Memory B cell (primary cell): ENCODE measurements at places on chromosomes 4 and X.

- no peak overlapping the region for H3K27ac ChIP-seq
- no peaks in the 10 kb centered on the region for H3K27me3 ChIP-seq
- H3K4me1 ChIP-seq, result no peaks in the 10 kb centered on the region
- no peak overlapping the region for H3K4me3 ChIP-seq
Measured at GRCh38 chrX:24838629-24839028, 144.9 kb downstream of the POLA1 start.

GRCh38 chr4:188109157-188109755 lies at the start of gene TRIML2:
Gene TRIML2 (minus strand): TSS chr4:188109603. CDS start chr4:188105368, 4,235 bp downstream.
- DNase-seq, result no peak
- no peak within 1 kb of the TSS for H3K27ac ChIP-seq
- H3K36me3 ChIP-seq, result no peaks in the 10 kb centered on the region
- H3K4me1 ChIP-seq, result no peaks in the 10 kb centered on the region

- H3K27ac ChIP-seq, result no peak overlapping the region
- H3K27me3 ChIP-seq, result peaks cover 2% of the 10 kb centered on the region
- H3K4me3 ChIP-seq, result no peak overlapping the region
- H3K4me1 ChIP-seq, result no peaks in the 10 kb centered on the region
- no peaks in the 10 kb centered on the region for H3K36me3 ChIP-seq
- no peak for DNase-seq
Measured at GRCh38 chr4:118954246-118954645, 65.6 kb downstream of the SYNPO2 start.

- DNase-seq, result no peak
- no peaks in the 10 kb centered on the region for H3K27me3 ChIP-seq
- no peaks in the 10 kb centered on the region for H3K36me3 ChIP-seq
- no peaks in the 10 kb centered on the region for H3K4me1 ChIP-seq
- H3K27ac ChIP-seq, result no peak overlapping the region
Measured at GRCh38 chr4:115054836-115055235, 58.6 kb downstream of the NDST4 start.

DNA sequence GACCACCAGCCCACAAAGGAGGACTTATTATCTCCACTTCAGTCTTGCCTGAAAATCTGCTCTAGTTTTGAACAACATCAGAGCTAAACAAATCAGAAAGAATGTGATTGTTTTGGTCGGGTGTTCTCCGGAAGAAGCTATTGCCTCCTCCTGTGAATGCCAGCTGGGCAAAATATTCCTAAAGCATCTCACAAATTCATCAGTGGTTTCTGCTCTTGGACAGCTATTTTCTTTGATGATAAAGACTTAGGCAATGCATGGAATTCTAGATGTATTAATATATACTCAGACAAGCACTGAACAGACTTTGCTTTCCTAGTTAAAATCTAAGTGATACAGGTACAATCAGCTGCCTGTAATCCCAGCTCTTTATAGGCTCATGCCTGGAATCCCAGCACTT lies 71.8 kb downstream of the ASMT start:
- peaks cover 6% of the 10 kb centered on the region for H3K4me1 ChIP-seq
- peaks cover 10% of the 10 kb centered on the region for H3K36me3 ChIP-seq
- H3K4me3 ChIP-seq, result no peak overlapping the region
- H3K27me3 ChIP-seq, result no peaks in the 10 kb centered on the region
- no peak overlapping the region for H3K27ac ChIP-seq
- peak; percentile 3 for DNase-seq

DNA sequence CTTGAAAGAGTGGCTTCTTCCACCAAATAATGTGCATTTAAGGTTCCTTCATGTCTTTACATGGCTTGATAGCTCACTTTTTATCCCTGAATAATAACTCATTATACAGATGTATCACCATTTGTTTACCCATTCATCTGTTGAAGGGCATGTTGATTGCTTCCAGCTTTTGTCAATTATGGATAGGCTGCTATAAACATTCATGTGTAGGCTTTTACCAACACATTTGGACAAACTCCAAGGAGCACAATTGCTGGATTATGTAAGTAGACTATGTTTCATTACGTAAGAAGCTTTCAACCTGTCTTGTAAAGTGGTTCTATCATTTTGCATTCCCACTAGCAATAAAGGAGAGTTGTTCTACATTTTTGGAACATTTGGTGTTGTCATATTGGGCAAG lies 2637.0 kb downstream of the PCDH7 start:
- no peak overlapping the region for H3K4me3 ChIP-seq
- no peaks in the 10 kb centered on the region for H3K36me3 ChIP-seq
- H3K27me3 ChIP-seq, result no peaks in the 10 kb centered on the region
- no peak for DNase-seq

DNA sequence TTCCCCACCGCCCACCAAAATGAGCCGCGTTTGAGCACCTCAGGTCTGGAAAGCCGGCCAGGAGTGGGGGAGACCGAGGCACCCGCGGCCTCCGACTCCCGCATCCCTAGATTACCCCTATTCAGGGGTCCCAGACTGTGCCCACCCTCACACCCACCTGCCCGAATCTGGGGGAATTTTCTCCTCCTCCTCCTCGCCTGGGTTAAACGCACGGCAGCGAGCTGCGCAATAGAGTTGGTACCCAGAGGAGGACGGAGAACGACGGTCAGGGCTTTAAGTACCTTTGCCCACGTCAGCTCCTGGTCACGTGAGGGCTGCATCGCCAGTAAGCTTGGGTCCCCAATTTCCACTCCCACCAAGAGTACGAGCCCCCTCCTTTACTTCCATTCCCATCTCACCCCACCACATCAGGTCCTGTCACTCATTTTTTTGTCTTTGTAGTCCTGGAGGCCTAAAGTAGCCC lies at the start of gene ARMCX2:
TSS of gene ARMCX2 (minus strand) at position 250 of the 463 bp plus-strand sequence. CDS start 2,262 bp downstream, outside the sequence.
- peak within 1 kb of the TSS; percentile 85 for H3K27ac ChIP-seq
- no peak for DNase-seq
- peaks cover 2% of the 10 kb centered on the region for H3K36me3 ChIP-seq

DNA sequence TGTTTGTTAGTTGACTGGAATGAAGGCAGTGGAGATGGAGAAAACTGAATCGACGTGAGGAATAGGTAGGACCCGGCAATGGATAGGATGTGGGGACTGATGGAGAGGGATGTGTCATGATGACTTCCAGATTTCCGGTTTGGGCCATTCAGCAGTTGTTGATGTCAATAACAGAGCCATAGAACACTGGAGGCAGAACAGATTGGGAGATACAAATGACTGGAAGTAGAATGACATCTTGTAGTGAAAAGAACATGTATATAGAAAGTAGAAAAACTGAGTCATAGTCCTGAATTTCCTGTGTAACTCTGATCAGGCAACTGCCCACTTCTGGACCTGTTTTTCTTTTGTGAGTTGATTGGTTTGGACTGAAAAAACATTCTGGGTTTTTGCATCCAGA lies 24.5 kb downstream of the CETN2 start:
- DNase-seq, result no peak
- H3K27ac ChIP-seq, result no peak overlapping the region
- H3K4me1 ChIP-seq, result no peaks in the 10 kb centered on the region
- peaks cover 12% of the 10 kb centered on the region for H3K27me3 ChIP-seq

DNA sequence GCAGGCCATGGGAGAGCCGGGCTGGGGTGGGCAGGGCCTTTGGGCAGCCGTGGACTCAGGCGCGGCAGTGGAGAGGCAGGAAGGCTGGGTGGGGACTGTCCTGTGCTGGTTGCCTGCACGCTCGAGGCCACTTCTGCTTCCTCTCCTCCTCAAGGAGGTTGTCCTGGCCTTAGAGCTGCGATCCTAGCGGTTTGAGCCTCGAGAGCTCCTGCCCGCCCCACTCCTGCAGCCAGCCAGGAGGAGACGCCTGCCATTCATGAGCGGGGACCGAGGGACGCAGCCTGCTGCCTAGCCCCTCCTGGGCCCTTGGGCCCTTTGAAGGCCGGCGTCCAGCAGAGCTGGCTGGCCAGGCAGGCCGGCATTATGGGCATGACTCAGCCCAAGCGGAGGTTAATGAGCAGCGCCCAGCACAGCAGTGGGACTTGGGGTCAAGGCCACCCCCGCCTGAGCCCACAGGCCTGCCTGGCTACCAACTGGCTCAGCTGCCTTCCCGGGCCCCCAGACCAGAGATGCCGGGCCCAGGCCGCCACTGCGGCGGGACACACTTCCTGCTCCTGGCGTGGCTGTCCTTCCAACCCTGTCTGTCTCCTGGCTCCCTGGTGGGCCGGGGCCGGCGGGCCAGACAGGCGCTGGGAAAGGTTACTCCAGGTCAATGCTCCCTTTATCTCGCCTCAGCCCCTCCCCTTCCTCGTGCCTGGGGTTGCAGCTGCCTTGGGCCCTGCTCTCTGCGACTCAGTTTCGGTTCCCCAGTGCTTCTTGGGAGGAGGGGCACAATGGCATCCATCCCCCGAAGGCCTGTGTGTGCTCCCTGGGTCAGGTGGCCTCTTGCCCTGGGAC lies 1.8 kb downstream of the ABCD1 start:
- H3K36me3 ChIP-seq, result peaks cover 7% of the 10 kb centered on the region
- peak overlapping the region; percentile 79 for H3K4me3 ChIP-seq
- peaks cover 7% of the 10 kb centered on the region for H3K4me1 ChIP-seq

GRCh38 chr4:55546506-55546755 lies 278 bp downstream of the CLOCK start:
- peak overlapping the region; percentile 94 for H3K4me3 ChIP-seq
- H3K27me3 ChIP-seq, result no peaks in the 10 kb centered on the region
- H3K36me3 ChIP-seq, result no peaks in the 10 kb centered on the region
- H3K27ac ChIP-seq, result peak overlapping the region; percentile 90

- no peaks in the 10 kb centered on the region for H3K27me3 ChIP-seq
- H3K4me1 ChIP-seq, result peaks cover 23% of the 10 kb centered on the region
- peaks cover 2% of the 10 kb centered on the region for H3K36me3 ChIP-seq
- no peak for DNase-seq
- H3K4me3 ChIP-seq, result peak overlapping the region; percentile 75
Measured at GRCh38 chrX:13473442-13474163, 95.8 kb upstream of the EGFL6 start.

DNA sequence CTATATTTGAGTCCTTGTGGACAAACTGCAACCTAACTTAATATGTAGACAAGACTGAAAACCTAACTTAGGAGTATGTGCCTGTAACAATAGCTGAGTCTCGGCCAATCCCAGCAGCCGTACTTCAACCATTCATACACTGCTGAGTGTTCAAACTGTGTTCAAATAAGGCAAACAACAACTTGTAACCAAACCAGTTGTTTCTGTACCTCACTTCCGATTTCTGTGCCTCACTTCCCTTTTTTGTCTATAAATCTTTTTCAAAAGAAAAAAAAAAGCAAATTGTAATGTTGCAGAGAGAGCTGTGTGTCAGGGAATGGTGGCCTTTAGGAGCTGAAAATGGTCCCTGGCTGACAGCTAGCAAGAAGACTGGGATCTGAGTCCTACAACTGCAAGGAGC lies 46.0 kb downstream of the GEMIN8 start:
- H3K4me1 ChIP-seq, result peaks cover 6% of the 10 kb centered on the region
- H3K36me3 ChIP-seq, result peaks cover 6% of the 10 kb centered on the region
- no peaks in the 10 kb centered on the region for H3K27me3 ChIP-seq
- no peak overlapping the region for H3K4me3 ChIP-seq

- no peak overlapping the region for H3K27ac ChIP-seq
- H3K36me3 ChIP-seq, result no peaks in the 10 kb centered on the region
- peaks cover 6% of the 10 kb centered on the region for H3K27me3 ChIP-seq
- no peak for DNase-seq
- no peak overlapping the region for H3K4me3 ChIP-seq
- H3K4me1 ChIP-seq, result peaks cover 2% of the 10 kb centered on the region
Measured at GRCh38 chr4:139770361-139770760, 104.7 kb downstream of the MGST2 start.

- H3K4me3 ChIP-seq, result no peak overlapping the region
- no peak overlapping the region for H3K27ac ChIP-seq
- H3K4me1 ChIP-seq, result no peaks in the 10 kb centered on the region
- no peaks in the 10 kb centered on the region for H3K36me3 ChIP-seq
- peaks cover 18% of the 10 kb centered on the region for H3K27me3 ChIP-seq
- DNase-seq, result no peak
Measured at GRCh38 chr4:151627491-151627890, 133.3 kb downstream of the GATB start.

- H3K4me1 ChIP-seq, result peaks cover 17% of the 10 kb centered on the region
- no peaks in the 10 kb centered on the region for H3K27me3 ChIP-seq
- DNase-seq, result no peak
- no peak overlapping the region for H3K27ac ChIP-seq
- no peak overlapping the region for H3K4me3 ChIP-seq
Measured at GRCh38 chrX:72495046-72495445, 77.6 kb downstream of the HDAC8 start.

- peak overlapping the region; percentile 88 for H3K4me3 ChIP-seq
- DNase-seq, result peak; percentile 54
- peak overlapping the region; percentile 82 for H3K27ac ChIP-seq
- H3K27me3 ChIP-seq, result no peaks in the 10 kb centered on the region
Measured at GRCh38 chr4:184472614-184473498, 1.5 kb downstream of the IRF2 start.

- peaks cover 2% of the 10 kb centered on the region for H3K4me1 ChIP-seq
- no peak overlapping the region for H3K27ac ChIP-seq
- H3K36me3 ChIP-seq, result no peaks in the 10 kb centered on the region
- no peak for DNase-seq
- H3K4me3 ChIP-seq, result no peak overlapping the region
Measured at GRCh38 chr4:147163311-147163710, 217.6 kb upstream of the TTC29 start.

DNA sequence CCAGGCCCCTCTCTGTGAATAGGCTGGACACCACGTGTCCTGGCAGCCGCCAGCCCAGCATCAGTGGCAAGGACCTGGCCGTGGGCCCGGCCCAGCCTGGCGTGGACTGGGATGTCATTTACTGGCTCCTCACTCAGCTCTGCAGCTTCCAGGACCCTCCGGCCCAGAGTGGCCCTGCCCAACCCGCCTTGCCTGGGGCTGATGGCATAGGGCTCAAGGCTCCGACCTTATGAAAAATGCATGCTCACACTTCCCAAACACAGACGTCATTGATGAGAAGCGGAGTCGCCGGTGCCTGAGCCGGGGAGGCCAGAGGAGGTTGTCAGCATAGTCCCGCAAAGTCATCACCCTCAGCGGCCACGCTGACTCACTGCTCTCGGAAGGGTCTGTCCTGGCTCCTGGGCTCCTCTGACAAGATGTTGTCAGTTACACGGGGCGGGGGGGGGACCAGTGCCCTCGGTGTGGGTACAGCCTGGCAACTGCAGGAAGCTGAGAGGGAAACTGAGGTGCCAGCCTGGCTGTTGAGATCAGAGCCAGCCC lies 14.3 kb downstream of the CFAP99 start:
- H3K27me3 ChIP-seq, result peaks cover 15% of the 10 kb centered on the region
- H3K4me1 ChIP-seq, result no peaks in the 10 kb centered on the region
- H3K27ac ChIP-seq, result no peak overlapping the region
- no peak overlapping the region for H3K4me3 ChIP-seq
- DNase-seq, result no peak

DNA sequence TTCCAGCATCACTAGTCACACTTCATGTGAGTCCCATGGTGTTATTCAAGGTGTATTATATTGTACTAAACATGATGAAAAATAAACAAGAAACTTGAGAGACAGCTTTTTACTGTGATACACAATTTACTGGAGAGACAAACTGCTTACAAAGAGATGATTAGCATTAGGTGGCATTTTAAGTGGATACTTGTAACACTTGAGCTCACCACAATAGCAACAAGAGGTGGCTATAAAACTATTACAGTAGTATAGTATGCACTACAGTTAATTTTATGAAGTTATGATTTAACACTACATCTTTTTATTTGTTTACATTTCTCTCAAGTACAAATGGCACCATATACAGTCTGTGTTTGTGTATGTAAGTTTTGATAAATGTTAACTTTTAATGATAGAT lies 246.6 kb downstream of the PARM1 start:
- H3K4me1 ChIP-seq, result peaks cover 12% of the 10 kb centered on the region
- no peak for DNase-seq
- H3K4me3 ChIP-seq, result no peak overlapping the region
